ENCODE measurements at places on chromosomes 7 and 10.

GRCh38 chr7:30791114-30791513, 19.9 kb downstream of the MINDY4 start:
- DNase-seq: no peak

- DNase-seq: no peak
These were observed 228.8 kb downstream of the EXOC4 start for GRCh38 chr7:133481676-133482075.

DNA sequence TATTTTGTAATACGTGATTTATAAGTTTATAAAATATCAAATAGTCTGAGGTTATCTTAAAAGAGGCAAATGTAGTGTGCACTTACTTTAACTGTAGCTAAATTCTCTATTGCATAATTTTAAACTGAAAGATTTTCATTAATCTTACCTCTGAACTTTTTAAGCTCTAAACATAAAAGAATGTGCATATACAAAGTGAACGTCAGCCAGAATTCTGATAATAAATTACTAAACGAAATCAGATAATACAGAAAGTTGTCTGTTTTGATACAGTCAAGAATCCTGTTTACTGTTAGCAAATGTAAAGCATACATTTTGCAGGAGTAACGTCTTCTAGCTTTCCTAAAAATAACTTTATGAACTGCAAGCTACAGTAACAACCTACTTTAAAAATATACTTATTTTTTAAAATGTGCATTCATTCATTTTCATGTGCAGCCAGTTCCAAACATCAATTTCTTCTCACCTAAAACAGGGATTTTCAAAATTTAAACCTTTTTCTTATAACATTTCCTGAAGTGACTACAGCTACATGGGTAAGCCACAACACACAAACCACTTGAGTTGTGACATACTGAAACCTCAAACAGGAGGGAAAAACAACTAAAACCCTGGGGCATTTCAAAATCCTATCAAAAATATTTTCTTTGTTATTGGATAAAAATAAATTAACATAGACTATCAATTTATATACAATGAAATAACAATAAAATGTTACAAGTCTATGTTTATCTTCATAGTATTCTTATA, 92.7 kb downstream of the RNLS start:
- DNase-seq: no peak

GRCh38 chr7:50353201-50353600, 48.7 kb downstream of the IKZF1 start:
- DNase-seq: no peak
